WERI-Rb-1 (cell line): ENCODE measurements at places on chromosomes 6 and 20.
A peak's percentile ranks its signal among the peaks of the same experiment; 100 is the strongest.

- DNase-seq, result no peak
Measured at GRCh38 chr6:105645156-105645555, 242.3 kb upstream of the PREP start.

DNA sequence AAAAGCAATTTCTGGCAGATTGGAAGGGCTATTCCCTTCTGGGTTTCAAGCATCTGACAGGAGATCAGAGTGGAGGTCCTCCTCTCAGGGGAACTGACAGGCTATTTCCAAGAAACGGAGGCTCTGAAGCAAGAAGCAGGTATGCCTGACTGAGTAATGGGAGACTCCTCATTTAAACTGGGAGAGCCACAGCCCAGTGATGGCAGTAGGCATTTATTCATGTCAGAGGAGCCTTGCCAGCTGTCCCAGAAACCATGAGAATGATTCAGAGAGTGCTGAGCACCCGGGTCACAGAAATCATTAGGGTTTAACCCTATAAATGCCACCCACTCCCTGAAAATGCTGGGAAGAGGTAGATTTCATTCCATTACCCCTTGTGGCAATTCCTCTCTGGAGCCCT lies 247.5 kb upstream of the RNF217 start:
- DNase-seq, result no peak

DNA sequence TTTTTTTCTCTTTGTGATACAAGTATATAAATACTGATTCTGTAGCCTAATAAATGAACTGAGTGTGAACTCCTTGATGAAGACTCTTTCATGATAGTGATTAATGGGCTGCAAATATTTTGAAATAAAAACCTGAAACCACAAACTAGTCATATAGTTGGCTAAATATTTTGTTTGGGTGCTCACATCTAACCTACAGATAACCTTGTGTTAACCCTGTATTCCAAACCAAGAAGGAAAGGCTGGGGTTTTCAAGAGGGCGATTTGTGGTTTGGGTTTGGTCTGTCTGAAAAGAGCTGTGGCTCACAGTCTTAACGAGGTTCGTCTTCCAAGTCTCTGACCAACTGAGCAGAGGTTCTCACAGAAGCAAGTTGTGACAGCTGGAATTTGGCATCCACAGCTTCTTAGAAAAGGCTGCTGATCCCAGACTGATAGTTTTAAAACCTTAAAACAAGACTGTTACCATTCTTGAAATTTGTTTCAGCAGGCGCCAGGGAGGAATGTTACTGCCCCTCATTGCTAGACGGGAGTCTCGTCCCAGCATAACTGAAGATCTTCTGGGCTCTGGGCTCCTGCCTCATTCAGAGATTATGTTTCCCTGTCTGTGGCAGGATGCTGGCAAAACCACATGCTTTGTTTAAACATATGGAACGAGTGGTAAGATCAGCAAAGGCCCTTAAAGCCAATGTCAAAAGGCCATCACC lies 736.4 kb upstream of the MARCKS start:
- DNase-seq, result no peak

GRCh38 chr20:8854571-8854970 lies 214.3 kb upstream of the PLCB4 start:
- DNase-seq, result no peak

DNA sequence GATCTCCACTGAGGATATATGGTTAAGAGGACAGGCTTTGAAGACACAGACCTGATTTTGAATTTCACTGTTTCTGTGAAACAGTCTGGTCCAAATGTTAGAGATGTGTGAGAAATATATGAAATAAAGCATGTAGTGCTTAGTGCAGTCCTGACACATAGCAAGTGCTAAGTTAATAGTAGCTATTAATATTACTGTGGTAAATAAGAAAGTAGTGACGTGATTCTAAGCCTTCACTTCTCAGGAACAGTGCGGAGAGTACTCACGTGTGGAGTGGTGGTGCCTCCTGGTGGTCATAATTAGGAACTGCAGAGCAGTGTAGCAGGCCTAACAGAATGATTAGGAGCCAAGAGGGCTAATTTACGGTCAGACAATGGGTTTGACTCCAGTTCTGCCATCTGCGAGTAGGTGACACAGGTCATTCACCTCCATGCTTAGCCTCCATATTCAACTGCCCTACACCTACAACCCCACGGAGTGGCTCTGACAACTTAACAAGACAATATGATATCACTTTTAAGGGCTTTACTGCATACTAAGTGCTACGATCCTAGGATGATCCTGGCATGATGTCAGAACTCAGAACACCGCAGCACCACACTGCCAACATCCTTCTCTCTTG lies 106.2 kb downstream of the JPH2 start:
- peak; percentile 67 for DNase-seq

DNA sequence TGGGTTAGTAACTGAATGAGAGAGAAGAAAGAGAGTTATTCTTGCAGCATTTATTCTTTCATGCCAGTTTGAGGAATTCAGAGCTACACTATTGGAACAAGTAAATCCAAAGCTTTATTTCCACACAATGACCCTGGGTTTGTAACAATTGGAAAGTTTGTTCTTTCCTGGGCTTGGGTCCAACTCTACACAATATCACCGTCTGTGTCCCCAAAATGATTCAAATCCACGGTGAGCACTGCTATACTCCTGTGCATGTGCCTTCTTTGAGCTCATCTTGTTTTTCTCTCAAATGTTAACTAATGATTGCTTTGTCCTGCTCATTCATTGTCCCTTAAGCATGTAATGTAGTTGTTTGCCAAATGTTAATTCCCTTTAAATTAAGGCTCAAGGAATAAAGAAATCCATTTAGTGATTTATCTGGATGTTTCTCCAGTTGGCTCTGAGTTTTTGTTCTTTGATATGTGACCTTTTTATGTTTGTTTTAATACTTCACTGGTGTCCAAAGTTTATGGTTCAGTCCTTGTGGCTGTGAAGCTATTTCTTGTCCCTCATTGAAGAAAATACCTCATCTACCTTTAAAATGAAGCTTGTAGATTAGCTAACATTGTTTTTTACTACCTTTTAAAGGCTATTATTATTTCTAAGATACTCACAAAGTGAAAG lies 20.5 kb upstream of the CRISP3 start:
- DNase-seq, result no peak

DNA sequence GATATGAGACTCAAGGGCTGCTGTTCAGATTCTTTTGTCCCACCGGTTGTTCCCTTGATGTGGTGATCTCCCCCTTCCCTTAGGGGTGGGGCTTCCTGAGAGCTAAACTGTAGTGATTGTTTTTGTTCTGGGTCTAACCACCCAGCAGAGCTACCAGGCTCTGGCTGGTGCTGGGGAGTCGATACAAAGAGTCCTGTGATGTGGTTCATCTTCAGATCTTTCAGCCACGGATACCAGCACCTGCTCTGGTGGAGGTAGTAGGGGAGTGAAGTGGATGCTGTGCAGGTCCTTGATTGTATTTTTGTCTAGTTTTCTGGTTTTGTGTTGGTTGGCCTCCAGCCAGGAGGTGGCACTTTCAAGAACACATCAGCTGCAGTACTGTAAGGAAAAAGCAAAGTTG lies 801.6 kb downstream of the EPHA7 start:
- no peak for DNase-seq

GRCh38 chr20:11712639-11713160 lies 205.0 kb upstream of the BTBD3 start:
- DNase-seq, result no peak

DNA sequence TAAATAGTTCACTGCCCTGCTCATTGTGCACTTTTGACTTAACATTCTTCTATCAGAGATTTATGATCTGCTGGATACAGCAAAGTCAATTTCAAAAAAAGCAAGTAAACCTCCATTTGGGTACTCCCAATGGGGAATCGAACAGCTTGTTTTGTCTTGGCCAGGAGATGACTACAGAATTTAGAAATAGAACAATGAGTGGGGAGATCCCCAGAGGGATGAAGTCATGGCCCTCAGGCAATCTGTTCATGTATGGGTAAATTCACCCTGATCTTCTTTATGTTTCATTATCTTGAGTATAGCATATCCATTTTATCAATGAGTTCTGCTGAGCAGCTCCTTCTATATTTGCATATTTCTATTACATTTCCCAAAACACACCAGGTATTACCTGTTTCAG lies 1681.9 kb downstream of the HACE1 start:
- no peak for DNase-seq
